ENCODE measurements at places on chromosomes 7 and 10.

DNA sequence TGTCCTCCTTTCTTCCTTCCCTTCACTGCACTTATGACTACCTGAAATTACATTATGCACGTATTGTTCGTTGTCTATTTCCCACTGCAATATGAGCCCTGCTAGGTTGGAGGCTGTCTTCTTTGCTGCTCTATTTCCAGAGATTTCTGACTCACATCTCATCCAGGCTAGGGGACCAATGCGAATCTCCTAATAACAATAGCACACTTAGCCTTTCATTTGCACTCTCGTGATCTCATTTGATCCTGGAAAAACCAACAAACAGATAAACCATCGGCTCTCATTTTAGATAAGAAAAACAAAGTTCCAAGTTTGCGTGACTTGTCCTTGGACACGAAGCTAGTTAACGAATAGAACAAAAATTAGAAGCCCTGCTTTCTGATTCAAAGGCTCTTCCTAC, 1.4 kb downstream of the ZNF438 start:
- no peak for DNase-seq

- no peak for DNase-seq
These were observed 1.3 kb downstream of the EIF4EBP2 start for GRCh38 chr10:70405037-70405824.

GRCh38 chr7:104795086-104795485, 218.9 kb upstream of the KMT2E start:
- no peak for DNase-seq

DNA sequence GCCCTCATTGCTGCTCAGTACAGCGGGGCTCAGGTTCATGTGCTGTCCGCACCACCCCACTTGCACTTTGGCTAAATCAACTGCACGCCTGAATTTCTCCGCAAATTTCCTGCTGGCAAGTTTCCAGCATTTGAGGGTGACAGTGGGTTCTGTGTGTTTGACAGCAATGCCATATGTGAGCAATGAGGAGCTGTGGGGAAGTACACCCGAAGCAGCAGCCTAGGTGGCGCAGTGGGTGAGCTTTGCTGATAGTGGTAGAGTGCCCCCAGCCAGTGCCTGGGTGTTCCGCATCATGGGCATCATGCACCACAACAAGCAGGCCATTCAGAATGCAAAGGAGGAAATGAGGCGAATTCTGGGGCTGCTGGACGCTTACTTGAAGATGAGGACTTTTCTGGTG, 103.9 kb upstream of the POT1 start:
- DNase-seq = no peak

DNA sequence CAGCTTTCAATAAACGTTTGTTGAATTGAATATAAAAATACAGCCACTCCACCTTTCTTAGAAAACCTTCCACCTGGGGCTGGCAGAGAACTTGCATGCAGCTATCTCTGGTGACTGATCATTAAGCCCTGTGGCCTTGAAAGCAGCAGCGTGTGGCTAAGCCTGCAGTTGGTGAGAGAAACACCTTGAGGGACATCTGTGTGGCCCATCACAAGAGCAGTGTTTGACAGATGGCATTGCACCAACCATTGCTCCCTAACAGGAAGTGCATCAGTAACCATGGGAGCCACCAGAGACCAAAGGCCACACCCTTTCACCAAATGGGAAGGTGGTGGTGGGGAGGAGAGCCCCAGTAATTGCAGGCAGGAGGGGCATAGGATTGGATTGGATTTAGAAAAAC, 22.4 kb downstream of the RHOBTB1 start:
- DNase-seq = no peak

DNA sequence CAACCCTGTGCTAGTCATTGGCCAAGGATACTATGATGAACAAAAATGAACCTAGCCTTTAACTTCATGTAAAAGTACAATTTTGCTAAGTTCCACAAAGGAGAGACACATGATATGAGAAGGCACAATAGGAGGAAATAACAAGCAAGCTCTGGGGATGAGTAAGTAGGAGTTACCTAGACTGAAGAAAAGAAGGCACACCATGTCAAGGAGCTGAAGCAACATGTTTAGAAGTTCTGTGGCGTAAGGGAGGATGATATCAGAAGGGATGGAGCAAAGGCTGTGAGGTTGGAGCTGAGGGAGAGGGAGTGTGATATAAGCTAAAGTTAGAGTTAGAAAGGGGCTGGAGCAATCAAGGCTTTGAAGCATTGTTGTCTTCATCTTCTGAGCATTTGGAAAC, 25.6 kb downstream of the KIFBP start:
- DNase-seq = no peak

- no peak for DNase-seq
These were observed 142.4 kb upstream of the BMPER start for GRCh38 chr7:33762911-33763306.

DNA sequence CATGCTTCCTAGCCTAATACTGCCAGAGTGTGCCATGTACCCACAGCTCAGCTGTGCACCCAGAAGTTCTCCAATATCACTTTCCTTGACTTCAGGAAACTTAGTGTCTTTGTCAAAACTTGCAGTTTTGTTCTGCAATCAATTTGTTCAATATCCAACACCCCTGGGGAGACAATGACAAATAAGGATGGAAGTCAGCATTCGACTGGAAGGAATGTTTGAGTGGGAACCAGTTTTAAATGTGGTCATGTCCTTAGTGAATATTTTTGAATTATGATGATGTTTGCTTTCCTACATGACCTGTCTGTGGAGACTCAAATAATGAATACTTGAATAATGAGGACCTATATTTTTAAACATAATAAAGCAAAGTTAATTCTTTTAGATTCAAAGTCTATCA, 112.0 kb downstream of the ANK3 start:
- DNase-seq = no peak

DNA sequence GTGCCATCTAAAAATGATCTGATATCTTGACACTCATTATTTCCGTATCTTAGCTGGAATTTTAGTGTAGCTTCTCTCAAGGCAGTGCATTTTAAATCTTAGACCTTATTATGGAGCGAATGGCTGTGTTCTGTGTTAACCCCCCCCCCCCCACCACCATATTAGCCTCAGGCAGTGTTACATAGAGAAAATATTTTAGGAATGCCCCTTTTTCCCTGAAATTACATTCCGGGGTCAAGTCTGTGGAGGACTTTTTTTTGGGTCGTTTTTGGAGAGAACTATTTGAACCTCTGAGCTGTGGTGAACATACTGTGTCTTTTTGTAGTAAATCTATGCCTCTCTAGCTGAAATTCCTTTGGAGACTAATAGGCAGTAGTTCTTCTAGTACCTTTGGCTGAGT, 3.1 kb downstream of the CCDC126 start:
- DNase-seq = no peak

GRCh38 chr7:88072715-88073055, 138.6 kb downstream of the ADAM22 start:
- DNase-seq = no peak

DNA sequence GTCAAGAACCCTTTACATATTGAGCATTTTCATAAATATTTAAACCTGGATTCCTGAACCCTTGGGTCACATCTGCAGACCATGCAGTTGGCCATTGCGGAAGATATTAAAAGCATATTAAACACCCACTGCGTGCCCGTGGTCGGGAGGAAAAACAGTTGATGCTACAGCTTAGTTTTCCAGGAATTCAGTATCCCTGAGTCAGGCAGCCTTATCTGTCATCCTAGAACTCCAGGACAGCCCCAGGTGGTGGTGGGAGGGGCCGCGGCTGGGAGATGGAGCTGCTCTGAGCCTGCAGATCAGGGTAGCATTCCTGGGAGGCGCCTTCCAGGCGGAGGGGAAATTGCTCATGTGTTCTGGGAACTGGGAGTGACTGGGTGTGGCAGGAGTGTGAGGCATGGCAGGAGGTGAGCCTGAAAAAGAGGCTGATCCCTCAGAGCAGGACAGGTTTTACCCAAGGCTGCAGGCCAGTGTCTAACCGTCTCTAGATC, 222.9 kb upstream of the SH2B2 start:
- DNase-seq = no peak

GRCh38 chr7:103686763-103687162, 240.8 kb upstream of the SLC26A5 start:
- no peak for DNase-seq

DNA sequence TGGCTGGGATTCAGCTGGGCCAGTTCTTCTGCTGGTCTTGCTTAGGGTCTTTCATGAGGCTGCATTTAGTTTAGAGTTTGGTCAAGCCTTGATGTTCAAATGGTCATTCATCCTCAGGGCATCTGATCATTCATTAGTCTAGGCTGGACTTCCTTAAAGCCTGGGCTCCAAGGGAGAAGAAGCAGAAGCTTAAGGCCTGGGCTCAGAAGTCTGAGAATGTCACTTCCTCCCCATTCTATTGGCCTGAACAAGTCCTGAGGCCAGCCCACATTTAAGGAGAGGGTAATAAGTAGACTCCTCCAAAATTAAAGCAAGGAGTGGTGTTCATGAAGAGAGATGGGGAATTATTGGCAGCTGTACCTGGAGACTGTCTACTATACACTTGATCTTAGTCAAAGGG, 193.2 kb upstream of the HABP2 start:
- no peak for DNase-seq

DNA sequence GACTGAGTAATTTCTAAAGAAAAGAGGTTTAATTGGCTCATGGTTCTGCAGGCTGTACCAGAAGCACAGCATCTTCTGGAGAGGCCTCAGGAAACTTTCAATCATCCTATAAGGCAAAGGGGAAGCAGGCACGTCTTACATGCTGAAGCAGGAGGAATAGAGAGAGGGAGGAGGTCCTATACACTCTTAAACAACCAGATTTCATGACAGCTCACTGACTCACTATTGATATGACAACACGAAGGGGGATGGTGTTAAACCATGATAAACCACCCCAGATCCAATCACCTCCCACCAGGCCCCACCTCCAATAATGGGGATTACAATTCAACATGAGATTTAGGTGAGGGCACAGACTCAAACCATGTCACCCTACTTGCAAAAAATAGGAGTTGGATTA, 201.5 kb downstream of the CDK14 start:
- no peak for DNase-seq

GRCh38 chr10:112151524-112152039, 32.0 kb downstream of the GPAM start:
- DNase-seq = no peak

- DNase-seq = no peak
These were observed 199.7 kb upstream of the AOAH start for GRCh38 chr7:36923943-36924436.

- no peak for DNase-seq
These were observed 57.9 kb upstream of the INSYN2A start for GRCh38 chr10:127254276-127254675.

- DNase-seq = no peak
These were observed 752 bp upstream of the ABCA13 start for GRCh38 chr7:48170506-48170905.

DNA sequence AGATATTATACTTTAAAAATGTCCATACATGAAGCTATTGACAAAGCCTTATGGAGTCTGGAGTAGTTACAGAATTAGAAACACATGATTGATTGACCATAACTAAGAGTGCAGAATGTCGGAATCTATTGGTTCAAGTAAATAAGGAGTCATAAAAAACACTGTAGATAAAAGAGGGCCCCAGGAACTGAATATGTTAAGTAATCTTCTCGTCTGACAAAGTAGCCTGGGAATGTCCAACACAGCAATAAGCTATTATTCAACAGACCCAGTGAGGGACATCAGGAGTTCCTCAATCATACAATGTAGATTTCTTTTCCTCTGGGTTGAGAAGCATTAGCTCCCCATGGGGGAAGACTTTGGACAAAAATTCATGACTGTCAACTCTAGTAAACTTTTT, 782.0 kb downstream of the SUGCT start:
- DNase-seq = no peak

DNA sequence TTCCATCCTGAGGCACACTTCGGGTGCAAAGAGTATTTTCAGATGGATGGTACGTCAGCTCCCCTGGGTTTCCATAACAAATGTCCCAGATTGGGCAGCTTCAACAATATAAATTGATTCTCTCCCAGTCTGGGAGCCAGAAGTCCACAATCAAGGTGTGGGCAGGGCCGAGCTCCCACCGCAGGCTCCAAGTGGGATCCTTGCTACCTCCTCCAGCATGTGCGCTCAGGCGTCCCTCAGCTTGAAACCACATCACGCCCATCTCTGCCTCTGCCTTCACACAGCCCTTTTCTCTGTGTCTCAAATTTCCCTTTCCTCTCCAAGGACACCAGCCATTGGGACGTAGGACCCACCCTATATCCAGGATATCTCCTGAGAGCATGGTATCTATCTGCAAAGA, 153.5 kb downstream of the DIP2C start:
- DNase-seq = no peak

- no peak for DNase-seq
These were observed 63.5 kb upstream of the BTBD16 start for GRCh38 chr10:122207596-122207995.

DNA sequence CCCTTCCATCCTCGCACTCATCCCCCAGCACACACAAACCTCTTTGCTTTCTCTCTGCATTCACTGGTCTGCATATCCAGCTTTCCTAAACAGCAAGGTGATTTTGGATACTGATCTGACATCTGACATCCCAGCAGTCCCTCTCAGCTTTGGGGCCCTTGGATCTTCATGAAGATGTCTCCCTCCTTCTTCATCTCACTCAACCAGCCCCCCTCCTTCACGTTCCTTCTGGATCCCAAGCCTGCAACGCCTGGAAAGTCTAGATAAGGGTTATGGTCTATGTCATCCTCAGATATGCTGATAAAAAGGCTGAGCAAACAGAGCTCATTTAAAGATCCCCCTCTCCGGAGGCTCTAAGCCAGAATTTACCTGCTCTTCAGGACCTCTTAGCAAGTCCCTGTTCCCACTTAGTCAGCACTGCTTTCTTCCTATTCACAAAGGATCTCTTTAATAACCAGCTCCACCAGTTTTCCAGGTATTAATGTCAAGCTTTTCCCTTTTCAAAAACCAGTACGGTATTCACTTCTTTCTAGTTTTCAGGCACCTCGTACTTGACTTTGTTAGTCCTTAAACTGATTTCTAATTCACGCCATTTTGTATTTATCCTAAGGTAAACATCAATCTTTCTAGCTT, 38.9 kb downstream of the CREB3L2 start:
- no peak for DNase-seq

GRCh38 chr7:37181550-37181932, 267.1 kb downstream of the ELMO1 start:
- no peak for DNase-seq

DNA sequence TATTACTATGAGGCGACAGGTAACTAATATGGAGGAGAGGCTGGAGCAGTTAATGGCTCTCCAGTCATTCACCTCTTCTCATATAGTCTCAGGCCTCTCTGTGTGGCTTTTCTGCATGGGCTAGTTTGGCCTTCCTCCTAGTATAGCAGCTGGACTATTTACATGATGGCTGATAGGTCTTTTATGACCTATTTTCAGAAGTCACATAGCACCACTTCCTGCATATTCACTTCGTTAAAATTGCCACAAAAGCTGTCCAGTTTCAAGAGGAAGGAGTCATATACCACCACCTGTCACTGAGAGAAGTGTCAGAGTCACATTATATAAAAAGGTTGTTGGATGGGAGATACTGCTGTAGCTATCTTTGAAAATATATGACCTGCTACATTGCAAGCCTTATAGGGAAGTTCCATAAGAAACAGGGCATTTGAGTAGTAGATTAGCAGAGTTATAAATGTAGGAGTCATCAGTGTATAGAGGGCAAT, 8.0 kb upstream of the DMTF1 start:
- no peak for DNase-seq
